ENCODE measurements at places on chromosomes 5 and 9. TPM values are rescaled to one million over a fixed set of nuclear protein-coding genes. Genes with fewer than 3 reads are reported as not detected.

AHRR gene
- 5.1 TPM for total RNA-seq

GRCh38 chr9:117886616-117887015, 182.4 kb downstream of the TLR4 start:
- DNase-seq, result no peak

GNA14 gene
- 8.0 TPM for total RNA-seq

DNA sequence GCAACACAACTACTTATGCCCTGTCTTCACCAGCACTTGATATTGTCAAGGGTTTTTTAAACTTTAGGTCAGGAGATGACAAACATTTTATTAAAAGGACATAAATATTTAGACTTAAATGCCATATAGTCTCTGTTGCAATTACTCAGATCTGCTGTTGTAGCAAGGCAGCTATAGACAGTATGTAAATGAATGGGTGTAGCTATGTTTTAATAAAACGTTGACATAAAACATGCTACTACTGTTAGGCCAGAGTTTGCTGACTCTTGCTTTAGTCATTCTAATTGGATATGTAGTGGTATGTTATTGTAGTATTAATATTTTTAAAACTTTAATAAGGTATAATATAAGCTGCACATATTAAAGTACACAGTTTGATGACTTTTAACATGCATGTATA, 27.7 kb downstream of the ZNF131 start:
- DNase-seq, result no peak

- no peak for DNase-seq
Measured at GRCh38 chr5:53080271-53080670, 29.3 kb downstream of the MOCS2 start.

DNA sequence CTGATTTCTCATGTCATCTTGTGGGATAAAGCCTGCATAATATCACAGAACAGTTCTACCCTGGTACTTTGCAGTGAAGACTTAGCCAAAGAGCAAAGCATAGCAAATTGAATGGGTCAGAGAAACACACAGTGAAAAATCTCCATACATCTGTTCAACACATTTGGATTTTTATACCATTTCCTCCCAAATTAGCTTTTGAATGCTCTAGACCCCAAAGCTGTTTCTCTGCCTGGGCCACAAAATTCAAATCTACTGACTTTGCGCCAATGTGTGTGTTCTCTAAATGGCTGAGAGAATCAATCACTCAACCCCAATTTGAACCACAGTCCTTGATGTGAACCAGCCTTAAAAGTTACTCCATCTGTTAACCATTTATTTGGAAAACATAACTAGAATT, 236.9 kb upstream of the NFIL3 start:
- DNase-seq, result no peak

DNA sequence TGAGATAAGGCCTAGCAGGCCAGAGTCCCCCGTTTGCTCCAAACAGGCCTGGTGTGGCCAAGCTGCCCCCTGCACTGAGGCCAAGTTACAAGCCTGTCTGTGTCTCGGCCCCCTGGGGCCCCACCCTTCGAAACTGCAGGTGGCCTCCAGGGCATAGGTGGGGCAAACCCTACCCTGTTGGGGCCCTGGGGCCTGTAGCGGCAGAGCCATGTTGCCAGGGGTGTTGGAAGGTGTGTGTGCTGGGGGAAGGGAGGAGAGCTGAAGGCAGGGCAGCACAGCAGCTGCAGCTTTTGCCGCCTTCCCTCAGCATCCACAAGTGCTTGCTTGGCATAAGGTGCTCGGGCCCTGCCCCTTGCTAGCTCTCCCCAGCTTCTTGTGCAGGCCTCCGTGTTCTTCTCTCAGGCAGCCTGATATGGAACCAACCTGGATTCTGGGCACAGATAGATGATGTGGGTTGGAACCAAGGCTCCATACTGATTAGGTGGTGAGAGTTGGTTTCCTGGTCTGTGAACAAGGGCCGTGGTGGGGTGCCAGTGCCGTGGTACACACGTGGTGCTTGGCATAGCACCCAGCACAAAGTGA, 12.7 kb downstream of the IRF1 start:
- no peak for DNase-seq

LNPEP gene
- 43.1 TPM for total RNA-seq

GRCh38 chr9:135363596-135363995, 116.0 kb upstream of the PPP1R26 start:
- DNase-seq, result no peak

DNA sequence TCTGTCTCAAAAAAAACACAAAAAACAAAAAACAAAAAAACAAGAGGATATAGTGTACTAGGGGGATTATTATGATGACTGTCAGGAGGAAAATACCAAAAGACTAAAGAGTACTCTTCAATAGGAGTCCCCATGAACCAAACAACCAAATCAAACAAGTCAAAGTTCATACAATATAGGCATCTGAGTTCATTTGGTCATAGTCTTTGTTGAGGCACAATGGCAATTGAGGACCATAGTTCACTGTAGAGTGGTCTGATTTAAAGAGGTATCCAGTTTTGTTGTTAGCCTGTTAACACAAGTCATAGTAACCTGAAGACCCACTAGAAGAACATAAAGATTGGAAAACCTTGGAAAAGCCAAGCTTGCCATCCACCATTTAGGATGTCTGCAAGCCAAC, 11.3 kb upstream of the UBTD2 start:
- DNase-seq, result no peak

DNA sequence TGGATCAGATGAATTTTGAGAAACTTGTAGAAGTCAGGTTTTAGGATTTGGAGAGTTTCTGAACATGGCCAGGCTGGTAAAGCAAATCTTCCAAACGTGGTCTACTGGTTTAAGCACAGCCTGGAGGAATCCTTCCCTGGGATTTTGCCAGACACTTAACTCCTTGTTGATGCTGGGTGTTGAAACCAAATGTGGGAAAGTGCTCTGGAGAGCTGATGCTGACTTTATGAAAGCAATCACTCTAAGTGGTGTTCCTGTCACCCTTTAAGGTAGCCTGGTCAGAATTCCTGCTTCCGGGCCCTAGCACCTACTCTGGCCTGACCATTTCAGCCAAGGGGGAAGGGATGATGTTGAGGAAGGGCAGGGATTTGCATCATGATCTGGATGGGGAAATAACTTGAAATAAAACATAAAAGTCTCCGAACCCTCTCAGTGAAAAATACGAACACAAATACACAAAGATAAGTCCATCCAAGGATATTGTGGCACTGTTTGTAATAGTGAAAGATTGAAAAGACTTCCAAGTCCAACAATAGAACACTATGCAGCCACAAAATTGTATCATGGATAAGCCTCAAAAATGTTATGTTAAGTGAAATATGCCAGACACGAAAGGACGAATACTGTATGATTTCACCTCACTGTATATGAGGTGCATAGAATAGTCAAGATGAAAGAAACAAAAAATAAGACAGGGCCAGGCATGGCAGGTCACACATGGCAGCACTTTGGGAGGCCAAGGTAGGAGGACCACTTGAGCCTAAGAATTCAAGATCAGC, 57.7 kb downstream of the PDE6A start:
- DNase-seq, result no peak

GRCh38 chr5:26487553-26487952, 550.8 kb downstream of the CDH9 start:
- DNase-seq, result no peak

COMMD10 gene
- 33.3 TPM for total RNA-seq

- no peak for DNase-seq
Measured at GRCh38 chr5:170573660-170574059, 69.8 kb downstream of the KCNIP1 start.

DNA sequence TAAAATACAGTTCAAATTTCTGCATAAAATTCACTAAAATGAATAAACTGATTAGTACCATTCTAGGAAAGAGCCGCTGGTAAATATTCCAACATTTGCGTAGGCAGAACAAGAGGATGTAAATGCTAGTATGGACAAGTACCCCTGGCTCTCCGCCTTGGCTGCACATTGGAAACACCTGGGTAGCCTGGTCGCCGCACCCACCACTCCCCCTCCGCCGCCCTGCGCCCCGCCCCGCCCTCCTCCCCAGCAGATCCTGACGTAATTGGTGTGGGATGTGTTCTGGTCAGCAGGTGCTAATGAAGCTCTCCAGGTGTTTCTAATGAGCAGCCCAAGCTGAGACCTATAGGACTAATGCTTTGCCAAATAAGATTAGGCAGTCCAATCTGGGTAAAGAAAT, 225.7 kb downstream of the FRMD3 start:
- no peak for DNase-seq

GRCh38 chr9:18071651-18072060, 402.3 kb upstream of the ADAMTSL1 start:
- DNase-seq, result no peak

RLN1 gene
- total RNA-seq, result not detected

GRCh38 chr5:119537704-119538103, 85.4 kb downstream of the HSD17B4 start:
- DNase-seq, result no peak

HSD17B3 gene
- total RNA-seq, result 4.5 TPM

GRCh38 chr5:97115932-97116331, 26.5 kb downstream of the LIX1 start:
- DNase-seq, result no peak

ARSI gene
- 6.3 TPM for total RNA-seq

DNA sequence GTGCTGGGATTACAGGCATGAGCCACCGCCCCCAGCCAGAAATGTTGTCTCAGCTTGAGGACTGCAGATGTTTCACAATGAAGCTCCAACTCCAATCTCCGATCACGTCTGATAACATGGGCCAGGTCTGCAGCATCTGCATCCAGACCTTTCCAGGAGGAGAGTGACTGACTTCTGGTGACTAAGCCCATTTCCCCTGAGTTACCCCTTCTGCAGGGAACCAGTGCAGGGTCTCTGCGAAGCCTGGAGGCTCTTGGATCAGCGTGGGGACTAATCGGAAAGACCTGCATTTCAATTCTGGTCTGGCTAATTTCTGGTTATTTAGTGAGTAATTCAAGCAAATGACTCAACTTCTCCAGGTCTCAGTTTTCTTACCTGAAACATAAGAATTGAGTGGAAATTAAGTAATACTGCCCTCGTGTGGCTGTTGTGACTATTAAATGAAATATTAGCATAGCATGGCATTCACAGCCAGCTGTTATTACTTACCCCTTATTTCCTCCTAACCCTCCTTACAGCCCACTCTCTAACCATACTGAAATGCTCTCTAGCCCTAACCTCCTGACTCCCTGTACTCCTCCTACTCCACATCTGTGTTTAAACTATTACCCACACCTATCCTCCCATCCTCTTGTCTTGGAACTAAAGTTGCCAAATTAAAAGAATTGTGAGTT, 2.2 kb upstream of the GNPDA1 start:
- no peak for DNase-seq

Data from sciatic nerve (tissue), 2 donors.